ENCODE measurements at places on chromosomes 1 and 21. TPM values are rescaled to one million over a fixed set of nuclear protein-coding genes. Genes with fewer than 3 reads are reported as not detected.

The HCRTR1 gene
- total RNA-seq: 0.77 TPM

The APOBEC4 gene
- total RNA-seq: not detected

The C1orf53 gene
- 1.8 TPM for total RNA-seq

The KRTCAP2 gene
- total RNA-seq: 157 TPM

The NUDT4B gene
- 11.9 TPM for total RNA-seq

The NTRK1 gene
- total RNA-seq: not detected

The OR10Z1 gene
- total RNA-seq: not detected

The C1QTNF12 gene
- 0.25 TPM for total RNA-seq

The KRTAP12-2 gene
- total RNA-seq: not detected

The TRAF3IP3 gene
- not detected for total RNA-seq

The ANXA9 gene
- total RNA-seq: not detected

The PBX1 gene
- 1.0 TPM for total RNA-seq

The NCMAP gene
- total RNA-seq: not detected

Data from dermis microvascular lymphatic vessel endothelial cell (primary cell).